ENCODE measurements at places on chromosomes 2 and 18.

- DNase-seq = no peak
Observed at GRCh38 chr18:42296723-42297122, 341.7 kb downstream of the PIK3C3 start.

- DNase-seq = no peak
Observed at GRCh38 chr2:129178356-129178755, 801.1 kb upstream of the RAB6C start.

- DNase-seq = no peak
Observed at GRCh38 chr2:131055169-131056065, 37.8 kb downstream of the FAM168B start.

GRCh38 chr18:22765896-22766295, 167.2 kb upstream of the RBBP8 start:
- DNase-seq = no peak

DNA sequence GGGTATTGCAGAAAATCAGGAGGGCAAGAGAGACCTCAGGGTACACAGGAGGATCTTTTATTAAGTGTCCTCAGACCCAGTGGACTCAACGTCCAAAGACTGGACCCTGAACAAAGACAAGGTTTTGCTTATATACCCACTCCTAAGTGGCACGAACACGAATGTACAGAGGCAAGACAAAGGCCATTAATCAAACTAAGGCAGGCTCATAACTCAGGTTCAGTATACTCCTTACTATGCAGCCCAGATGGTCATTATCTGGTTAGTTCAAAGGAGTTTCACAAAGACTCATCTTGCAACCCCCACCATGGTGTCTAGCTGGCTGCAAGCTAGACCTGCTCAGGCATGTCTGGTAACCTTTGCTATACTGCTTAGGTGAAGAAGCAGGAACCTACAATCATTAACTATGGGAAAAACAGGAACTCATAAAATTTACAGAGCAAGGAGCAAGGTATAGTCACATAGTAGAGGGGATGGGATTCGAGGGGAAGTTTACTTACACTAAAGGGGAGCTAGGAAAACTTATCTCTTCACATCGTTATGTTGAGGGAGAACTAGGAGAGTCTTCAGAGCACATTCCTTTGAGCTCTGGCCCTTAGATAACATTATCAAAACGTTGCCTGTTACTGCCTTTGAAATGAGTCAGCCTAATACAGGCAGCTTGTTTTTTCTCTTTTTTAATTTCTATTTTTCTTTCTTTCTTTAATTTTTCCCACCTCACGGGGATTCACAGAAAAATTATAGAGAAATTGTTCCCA, 33.9 kb downstream of the SLC4A3 start:
- no peak for DNase-seq

GRCh38 chr2:230602562-230603230, 109.9 kb upstream of the CAB39 start:
- peak; percentile 79 for DNase-seq

- no peak for DNase-seq
Observed at GRCh38 chr2:136019306-136019705, 33.9 kb upstream of the DARS1 start.

DNA sequence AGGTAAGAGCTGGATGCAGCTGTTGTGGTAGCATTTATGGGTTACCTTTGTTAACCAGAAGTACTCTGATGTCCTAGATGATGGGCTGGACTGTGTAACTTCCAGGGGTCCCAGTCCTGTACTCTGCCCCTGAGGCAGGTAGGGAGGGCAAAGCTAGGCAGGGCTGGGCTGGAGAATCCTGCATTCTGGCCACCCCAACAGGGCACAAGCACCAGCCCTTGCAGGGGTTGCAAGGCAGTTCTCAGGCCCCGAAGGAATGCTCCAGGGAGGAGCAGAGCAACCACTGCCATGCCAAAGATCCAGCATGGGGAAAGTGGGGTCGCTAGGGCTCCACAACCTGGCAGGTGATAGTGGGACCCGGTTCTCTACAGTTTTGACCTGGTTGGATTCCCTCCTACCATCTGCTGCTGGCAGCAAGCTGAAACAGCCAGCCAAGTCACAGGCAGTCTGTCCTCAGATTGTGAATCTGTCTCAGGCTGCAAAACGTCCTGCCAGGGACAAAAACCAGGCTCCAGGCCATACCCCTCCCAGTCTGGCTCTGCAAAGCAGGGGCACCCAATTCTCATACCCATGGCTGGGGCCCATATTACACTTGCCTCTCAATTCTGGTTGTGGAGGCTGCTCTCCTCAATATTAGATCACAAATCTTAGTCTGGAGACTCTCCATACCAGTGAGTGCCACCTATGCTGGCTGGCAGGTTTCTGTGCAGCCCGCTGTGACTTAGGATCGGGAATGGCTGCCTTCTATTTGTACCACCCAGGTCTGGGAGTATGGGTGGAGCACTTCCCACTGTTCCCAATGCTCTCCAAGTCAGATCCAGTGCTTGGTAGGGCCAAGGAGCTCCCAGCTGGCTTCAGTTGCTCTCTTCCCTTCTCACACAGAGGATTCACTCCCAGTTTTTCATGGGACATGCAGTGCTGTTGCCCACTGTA, 61.1 kb downstream of the SMCHD1 start:
- DNase-seq = no peak

DNA sequence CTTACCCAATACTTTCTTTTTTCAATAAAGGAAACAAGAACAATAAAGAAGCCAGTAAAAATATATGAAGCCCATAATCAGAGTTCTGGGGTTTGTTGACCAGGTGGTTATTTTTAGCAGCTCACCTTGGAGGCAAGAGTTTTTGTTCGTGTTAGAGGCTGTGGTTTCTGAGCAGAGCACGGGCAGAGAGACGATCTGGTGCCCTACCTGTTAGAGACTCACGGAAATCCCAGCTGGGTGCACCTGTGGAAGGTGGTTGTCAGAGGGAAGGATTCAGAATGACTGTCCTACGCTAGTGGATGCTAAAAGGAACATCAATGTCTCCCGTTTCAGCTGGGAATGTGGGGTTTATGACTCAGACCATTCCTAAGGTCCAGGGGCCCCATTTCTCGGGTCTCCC, 87.6 kb downstream of the NRP2 start:
- no peak for DNase-seq

DNA sequence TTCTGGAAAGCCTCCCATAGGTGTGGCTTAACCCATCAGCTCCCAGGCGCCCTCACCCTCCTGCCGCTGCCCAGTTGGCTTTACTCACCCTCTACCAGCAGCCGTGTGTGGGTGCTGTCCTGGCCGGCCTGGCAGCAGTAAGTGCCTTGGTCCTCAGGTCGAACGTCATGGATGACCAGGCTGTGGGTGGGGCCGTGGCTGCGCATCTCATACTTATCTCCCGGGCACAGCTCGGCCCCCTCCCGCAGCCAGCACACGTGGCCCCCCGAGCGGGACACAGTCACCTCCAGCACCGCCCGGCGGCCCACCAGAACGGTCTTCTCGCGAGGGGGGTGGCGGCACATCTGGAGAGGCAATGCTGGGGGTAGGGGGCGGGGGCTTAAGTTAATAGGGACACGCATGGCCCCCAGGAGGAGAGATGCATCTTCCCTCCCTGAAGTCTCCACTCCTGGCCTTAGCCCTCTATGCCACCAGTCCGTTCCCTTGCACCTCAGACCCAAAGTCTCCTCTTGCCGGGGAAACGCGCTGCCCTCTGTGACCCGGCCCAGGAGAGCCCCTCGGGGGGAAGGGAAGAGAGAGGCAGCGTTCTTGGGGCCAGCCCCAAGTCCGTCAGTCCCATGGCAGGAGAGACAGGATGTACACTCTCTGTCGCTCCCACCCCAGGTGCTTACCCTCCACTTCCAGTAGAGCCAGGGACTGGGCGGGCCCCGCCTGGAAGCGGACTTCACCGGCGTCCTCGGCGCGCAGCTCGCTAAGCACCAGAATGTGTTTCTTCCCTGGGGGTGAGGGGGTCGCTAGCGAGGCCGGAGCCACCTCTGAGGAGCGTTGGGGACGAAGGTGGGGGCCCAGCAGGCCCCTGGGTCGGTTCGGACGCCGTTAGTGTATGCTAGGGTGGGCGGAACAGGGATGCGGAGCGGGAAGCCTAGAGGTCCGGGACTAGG, 7.9 kb downstream of the TMEM198 start:
- peak; percentile 32 for DNase-seq

- peak; percentile 48 for DNase-seq
Observed at GRCh38 chr2:69566669-69567068, 76.9 kb downstream of the AAK1 start.

- DNase-seq = no peak
Observed at GRCh38 chr18:43009674-43010073, 105.8 kb downstream of the RIT2 start.

Measured in natural killer cell (primary cell).